ENCODE measurements at places on chromosomes 3 and 15.

- DNase-seq: no peak
These were observed 146.5 kb upstream of the SLC6A11 start for GRCh38 chr3:10669490-10670048.

- DNase-seq: no peak
These were observed 68.0 kb downstream of the TRAK1 start for GRCh38 chr3:42159147-42159546.

DNA sequence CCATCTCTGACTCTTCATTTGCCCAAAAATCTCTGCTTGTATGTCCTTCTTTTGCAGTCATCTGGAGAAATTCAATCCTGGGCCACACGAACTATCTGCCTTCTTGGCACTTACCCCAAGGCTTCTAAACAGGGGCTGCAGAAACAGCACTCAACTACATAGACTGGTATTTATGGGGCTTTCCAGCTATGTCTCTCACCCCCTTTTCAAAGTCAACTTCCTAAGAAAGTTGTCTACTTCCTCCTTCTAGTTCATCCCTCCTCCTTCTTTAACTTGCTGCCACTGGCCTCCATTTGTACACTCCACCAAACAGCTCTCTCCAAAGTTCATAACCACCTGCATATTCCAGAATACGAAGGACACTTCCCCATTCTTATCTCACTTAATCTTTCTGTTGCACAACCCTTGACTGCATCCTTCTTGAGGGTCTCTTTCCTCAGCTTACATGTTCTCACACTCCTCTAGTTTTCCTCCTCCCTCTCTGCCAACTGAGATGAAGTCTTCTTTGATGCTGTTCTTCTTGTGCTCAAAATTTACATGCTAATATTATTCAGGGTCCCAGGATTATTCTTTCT lies 55.2 kb downstream of the PLD1 start:
- DNase-seq: no peak

DNA sequence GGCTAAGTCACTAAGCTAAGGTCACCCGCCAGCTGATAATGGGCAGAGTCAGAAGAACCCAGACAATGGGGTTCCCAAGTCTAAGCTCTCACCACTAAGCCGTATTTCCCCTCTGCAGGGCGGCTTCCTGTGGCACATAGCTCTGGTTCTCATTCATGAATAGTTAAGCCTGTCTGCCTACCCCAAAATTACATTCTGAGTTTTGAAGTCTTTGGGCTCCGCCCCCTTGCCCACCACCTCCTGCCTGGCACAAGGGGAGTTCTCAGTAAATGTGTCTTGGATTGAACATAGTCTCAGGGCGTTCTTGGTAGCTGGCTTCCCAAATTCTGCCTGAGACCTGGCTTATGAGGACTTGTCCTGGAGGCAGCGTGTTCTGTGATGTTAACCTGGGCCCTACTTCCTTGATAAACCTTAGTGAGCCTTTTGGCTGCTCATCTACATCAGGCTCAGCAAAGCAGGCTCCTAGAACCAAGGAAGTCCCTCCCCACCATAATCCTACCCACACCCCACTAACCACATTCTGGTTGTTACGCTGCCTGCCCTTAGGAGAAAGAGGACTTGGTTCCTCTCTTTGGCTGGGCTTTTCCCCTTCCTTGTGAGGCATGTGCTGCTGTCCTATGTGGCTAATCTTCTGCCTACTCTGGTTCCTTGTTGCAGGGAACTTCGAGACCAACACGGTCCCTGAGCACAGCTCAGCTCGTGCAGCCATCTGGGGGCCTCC lies 54.9 kb downstream of the STARD5 start:
- DNase-seq: no peak

DNA sequence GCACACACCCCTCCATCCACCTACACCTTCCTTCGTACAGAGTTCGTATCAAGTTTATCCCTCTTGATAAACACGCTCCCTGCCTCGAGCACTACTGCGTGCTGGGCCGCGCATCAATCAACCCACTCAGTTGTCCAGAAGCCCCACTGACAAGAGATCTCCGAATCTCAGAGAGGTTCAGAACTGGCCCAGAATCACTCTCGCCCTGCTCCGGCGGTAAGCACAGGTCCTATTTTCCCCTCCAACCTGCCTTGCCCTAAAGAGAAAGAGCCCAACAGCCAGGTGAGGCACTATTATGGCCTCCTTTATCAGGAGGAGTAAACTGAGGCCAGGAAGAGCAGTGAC lies 494 bp upstream of the NISCH start:
- DNase-seq: no peak

DNA sequence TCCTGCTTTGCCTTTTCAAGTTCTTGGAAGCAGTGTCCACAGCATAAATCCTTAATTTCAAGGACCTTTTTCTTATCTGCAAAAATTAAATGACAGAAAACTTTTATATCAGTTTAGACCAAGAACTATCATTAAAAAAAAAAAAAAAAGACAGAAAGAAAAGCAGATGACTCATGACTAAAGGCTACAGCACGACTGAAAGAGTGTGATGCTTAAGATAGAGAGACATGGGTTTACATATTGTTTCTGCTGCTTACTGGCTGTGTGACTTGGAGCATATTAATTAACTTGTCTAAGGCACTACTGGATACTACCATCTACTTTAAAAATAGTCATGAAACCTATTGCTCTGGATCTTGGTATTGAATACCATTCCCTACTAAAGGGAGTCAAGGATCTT lies 62.3 kb downstream of the CEP152 start:
- no peak for DNase-seq

DNA sequence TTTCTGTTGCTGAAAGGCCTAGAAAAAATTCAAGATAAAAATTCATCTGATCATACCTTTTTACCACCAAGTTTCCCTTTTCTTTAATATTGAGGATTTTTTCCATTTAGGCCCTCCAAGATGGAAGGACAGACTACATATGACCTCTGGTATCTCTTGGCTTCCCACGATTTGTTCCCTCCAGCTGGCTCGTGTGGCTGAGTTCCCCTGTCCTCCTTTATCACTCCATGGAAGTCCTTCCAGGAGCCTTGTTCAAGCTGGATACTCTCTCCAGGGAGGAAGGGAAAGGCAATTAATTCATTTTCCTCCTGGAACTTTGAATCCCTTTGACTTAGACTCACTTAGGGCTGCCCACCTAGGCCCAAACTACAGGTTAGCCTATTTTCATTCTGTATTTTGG lies 110.6 kb downstream of the CFAP44 start:
- no peak for DNase-seq

DNA sequence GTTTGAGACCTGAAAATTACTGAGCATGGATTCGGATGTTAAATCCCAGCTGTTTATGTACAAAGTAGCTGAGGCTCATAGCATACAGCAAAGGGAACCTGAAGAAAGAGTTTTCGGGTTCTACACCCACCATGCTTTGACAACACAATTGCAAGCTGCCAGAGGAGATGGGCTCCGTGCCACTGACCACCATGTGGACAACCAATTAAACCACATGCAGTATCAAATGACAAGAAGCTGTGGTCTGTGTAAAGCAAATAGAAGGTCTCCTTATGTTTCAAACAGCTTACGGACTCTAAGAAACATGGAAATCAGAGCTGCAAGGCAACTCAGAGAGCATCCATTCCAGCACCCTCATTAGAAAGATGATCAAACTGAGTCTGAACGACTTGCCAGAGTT lies 12.9 kb downstream of the GABRB3 start:
- no peak for DNase-seq

DNA sequence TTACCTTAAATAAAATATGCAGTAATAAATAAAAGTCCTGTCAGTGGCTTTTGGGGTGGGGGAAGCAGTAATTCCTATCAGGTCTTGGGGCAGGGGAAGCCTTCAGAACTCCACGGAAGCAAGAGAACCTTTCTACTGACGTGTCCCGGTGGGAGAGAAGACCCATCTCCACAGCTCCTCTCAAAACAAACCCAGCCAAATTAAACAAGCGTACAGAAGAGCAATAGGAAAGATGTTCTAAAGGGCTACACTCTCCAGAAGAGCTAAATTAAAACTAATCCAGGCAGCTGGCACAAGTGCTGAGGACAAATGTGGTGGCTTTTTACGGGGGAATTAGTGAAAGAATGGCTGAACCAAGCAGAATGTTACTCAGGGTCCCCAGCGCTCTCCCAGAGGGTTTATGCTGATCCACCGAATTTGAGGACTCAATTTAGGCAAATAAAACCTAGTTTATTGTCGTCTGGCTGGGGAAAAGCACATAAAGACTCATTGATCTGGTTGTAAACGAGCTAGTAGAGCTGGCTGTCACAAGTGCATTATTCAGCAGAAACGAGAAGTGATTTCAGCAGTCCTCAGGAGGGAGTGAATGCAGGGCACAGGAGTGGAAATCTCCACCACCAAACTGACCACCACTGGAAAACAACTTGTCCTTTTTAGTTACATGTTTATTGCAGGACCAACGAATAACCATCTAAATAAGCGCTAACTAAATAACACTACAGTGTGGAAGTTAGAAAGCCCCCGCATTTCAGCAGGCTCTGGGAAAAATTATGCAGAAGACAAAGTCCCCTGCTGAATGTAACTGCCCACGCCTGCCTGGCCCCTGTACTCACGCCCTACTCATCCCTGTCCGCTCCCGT lies 13.5 kb downstream of the BFSP2 start:
- DNase-seq: peak; percentile 58

GRCh38 chr15:70870051-70870450 lies 16.1 kb upstream of the LARP6 start:
- no peak for DNase-seq

DNA sequence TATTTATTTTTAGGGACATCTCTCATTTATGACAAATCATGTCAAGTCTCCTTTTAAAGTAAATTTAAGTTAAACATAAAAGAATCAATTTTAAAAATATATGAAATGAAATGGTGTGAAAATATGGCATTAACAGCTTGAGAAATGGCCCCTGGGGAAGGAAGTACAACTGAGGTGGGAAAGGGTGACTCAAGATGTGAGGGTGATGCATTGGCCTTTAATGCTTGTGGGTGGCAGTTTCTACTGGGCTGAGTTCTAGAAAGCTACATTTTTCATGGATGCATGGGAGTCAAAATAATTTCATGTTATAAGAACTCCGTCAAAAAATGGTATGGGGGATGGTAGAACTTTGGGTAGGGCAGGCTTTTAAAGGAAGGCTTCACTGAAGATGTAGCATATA lies 708.8 kb upstream of the CFAP20DC start:
- DNase-seq: no peak

- DNase-seq: no peak
These were observed 41.0 kb downstream of the MCTP2 start for GRCh38 chr15:94272251-94272898.

DNA sequence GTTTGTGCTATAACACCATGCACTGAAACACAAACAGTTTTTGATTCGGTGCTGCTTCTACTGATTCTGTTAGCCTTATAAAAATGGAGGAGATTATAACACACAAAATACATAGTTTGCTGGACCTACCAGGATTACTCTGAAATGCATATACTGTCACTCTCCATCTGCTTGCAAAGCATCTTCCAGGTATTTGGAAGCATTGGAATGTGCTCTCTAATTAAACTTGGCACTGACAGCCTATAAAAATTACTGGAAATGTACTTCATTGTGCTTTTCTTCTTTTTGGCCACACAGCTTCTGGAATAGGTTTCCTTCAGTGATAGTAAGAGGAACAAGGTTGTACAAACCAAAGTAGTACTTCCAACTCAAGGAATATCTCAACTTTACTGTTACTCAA lies 376.1 kb downstream of the UNC13C start:
- no peak for DNase-seq

DNA sequence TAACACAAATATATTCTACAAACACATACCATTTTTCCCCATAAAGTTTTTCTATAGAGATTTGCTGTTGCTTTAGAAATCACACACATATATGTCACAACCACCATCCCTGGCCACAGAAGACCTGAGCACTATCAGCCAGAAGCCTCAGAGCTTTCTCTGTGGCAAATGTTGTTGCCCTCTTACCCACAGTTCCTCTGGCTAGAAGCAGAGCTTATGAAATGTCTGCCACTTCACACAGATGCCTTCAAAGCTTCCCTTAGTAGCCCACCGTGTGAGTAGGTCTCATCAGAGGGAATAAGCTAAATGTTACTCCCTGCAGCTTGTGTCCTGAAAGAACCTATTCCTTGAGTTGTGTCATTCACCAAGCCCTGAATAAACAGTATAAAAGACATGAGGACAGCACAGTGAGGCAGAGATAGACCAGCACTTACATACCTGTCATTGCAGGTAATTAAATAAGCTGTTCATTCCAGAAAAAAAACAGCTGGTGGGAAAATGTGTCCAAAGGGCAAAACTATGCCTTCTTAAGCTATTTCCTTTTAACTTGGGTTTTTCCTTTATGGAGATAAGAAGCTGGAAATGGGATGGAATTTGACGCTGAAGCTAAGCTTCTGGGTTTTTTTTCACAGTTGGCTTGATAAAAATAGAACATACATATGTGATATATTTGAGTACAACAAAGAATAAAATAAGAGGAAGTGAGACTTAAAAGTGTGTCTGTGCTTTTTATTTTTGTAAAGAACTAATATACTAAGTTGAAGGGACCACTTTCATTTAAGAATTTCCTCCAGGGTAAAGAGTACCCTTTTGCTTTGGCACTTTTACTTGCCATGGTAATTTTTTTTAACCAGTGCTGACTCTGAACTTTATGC lies 391.4 kb downstream of the KCNH8 start:
- DNase-seq: no peak

- DNase-seq: no peak
These were observed 32.5 kb upstream of the TP63 start for GRCh38 chr3:189598530-189599225.

- DNase-seq: no peak
These were observed 21.1 kb upstream of the PDE8A start for GRCh38 chr15:84960391-84961113.

GRCh38 chr3:53303957-53304356 lies 43.4 kb downstream of the DCP1A start:
- DNase-seq: no peak

- no peak for DNase-seq
These were observed 571.8 kb downstream of the ZPLD1 start for GRCh38 chr3:103006526-103007183.

DNA sequence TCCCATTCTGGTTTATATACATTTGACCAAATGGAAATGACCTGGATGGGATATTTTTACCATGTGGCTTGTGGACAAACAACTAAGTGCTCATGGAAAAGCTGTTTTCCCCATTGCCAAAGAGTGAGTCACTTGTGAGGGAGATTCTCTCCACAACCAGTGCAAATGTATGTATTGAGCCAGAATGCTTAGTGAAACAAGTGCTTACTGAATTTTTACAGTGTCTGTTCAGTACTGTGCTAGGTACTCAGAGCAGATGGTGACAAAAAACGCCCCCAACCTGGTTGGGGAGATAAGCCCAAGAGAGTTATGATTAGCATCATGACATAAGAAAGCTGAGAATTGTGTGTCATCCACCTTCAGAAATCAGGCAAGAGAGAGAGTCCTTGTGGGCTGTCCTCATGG lies 2.3 kb downstream of the CHP1 start:
- no peak for DNase-seq

DNA sequence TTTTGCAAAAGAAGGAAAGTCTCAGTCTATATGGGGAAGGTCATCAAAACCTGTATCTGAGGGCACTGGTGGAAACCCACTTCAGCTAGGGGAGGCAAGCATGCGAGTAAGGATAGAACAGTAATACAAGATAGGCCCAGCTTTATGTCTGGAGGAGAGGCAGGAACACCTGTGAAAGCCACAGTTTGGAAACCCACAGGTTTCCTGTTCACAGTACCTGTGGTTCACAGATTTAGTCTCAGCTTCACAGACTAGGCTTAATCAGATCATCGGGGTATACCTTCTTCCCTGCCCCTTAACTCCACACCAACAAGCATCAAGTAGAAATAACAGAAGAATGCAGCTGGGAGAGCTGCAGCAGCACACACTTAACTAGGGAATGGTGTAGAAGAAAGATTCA lies 36.2 kb downstream of the C2CD4B start:
- DNase-seq: no peak

All from NCI-H1092 treated with DMSO at 0.1 percent for 48 hours (cell line).